ENCODE measurements at places on chromosomes 1 and 21.

GRCh38 chr1:85577419-85578320 lies 2.9 kb upstream of the CCN1 start:
- DNase-seq = no peak

DNA sequence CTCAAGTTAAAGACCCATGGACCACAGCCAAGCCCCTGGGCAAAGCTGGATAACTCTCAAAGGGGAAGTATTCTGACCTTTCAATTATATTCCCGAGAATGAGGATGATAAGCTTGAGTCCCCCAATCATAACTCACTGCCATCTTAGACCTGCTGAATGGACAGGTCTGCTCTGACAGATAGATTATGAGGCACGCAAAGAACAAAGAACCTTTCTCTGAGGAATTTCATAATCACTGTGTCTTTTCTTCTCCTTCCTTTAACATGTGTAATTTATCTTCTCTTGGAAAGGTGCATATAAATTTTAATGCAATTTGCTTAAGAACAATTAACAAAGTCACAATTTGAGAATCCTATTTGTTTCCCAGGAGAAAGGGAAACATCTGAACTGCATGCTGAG lies 22.0 kb downstream of the PIGM start:
- no peak for DNase-seq

DNA sequence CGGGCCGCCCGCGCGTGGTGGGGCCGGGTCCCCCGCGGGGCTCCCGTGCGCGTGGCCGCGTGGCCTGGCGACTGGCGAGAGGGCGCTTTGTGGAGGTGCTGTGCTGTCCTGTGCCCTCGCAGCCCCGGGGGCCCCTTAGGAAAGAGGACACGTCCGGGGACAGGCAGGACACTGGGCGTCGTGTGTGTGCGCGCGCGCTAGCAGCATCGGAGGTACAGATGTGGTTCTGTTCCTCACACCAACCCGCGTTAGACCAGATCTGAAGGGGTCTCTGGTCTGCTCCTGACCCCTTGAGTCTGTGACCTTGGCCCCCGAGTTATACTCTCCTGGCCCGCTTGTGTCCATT lies 489 bp downstream of the ACTN2 start:
- DNase-seq = no peak

DNA sequence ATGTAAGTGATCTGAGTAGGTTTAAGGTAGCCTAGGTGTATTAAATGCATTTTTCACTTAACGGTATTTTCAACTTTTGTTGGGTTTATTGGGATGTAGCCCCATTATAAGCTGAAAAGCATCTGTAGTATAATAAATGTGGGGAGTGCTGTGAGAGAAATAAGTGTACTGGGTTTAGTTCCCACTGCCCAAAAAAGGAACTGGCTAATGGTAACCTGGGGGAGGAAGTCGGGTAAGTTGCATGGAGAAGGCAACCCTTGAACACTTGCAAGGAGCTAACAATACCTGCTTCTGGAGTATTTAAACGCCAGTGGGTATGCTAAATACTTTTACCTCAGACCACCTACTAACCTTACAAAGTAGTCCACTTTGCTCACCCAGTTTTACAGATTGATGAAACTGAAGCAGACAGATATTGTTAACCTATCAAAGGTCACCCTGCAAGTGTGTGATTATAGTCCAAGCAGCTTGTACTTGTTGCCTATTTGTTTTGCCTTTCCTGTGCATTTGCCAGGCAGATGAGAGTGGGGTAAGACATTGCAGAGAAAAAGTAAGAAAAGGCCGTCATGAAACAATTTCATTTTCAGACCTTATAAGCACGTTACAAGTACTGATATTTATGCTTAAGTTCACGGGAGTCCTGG lies 7.6 kb upstream of the SHISA4 start:
- DNase-seq = no peak

DNA sequence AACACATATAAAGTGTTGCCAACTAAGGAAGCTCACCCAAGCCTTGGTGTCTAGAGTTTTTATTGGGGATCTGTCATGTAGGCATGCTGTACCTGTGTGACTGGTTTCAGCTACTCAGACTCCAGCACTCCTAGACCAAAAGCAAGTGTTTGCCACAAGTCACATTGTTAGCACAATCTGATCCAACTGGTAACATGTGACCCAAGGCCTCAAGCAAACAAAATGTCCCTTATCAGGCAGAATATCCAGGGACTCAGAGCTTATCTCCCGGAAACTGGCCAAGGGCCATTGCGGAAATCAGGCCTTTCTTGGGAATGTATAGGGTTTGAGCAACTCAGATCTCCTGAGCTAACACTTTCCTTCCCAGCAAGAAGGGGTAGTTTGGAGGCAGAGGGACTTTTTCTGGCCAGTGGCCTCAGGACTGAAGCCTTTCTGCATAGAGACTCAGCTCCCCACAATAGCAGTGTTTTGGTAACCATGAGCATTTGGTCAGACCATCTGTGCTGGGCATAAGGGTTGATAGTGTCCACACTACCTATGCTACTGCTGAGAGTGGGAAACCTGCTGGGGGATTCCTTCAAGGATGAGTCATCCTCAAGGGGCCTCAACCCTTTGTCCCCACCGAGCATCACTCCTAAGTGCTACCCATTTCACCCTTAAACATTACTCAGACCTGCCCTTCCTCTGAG lies 29.6 kb downstream of the NHLH2 start:
- DNase-seq = no peak

GRCh38 chr1:29855561-29856160 lies 619.3 kb downstream of the PTPRU start:
- no peak for DNase-seq

DNA sequence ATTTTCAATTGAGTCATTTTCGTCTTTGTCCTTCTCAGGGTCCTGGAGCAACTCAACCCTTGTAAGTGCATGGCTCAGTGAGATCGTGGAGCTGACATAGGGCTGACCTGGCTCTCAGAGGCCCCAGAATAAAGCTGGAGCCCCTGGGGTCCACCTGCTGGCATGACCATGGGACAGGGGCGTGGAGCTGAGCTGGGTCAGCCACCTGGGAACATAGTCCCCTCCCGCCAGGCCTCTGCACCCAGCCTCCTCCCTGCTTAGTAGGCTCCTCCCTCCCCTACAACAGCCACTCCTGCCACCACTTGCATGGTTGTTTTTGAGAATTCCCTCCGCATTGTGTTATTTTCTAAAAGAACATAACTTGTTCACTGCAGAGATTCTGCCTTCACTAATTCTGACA lies 3.1 kb upstream of the RIPK4 start:
- DNase-seq = no peak

- no peak for DNase-seq
Measured at GRCh38 chr21:34589511-34590282, 25.2 kb downstream of the RCAN1 start.

GRCh38 chr1:230550428-230550827 lies 91.9 kb upstream of the COG2 start:
- no peak for DNase-seq

GRCh38 chr1:37656026-37656425 lies 21.3 kb upstream of the RSPO1 start:
- DNase-seq = no peak

DNA sequence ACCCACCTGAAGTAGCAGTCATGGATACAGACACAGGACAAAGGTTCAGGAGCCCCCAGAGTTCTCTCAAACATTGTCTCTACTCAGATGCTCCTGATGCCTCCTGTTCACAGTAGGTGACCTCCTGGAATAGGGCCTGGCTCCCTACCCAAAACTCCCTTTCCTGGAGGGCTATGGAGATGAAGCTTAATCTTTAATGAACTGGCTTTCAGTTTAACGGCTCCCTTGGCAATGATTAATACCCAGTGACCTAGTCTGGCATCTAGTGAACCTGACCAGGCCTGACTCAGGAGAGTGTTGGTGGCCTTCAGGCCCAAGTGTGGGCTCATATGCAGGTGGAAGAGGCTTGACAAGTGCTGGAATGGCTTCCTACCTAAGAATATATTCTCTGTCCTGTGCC lies 65.2 kb upstream of the TRABD2B start:
- DNase-seq = no peak

GRCh38 chr1:103937763-103938357 lies 188.2 kb downstream of the AMY1C start:
- DNase-seq = no peak

- no peak for DNase-seq
Measured at GRCh38 chr1:179241530-179242097, 12.1 kb upstream of the ABL2 start.

DNA sequence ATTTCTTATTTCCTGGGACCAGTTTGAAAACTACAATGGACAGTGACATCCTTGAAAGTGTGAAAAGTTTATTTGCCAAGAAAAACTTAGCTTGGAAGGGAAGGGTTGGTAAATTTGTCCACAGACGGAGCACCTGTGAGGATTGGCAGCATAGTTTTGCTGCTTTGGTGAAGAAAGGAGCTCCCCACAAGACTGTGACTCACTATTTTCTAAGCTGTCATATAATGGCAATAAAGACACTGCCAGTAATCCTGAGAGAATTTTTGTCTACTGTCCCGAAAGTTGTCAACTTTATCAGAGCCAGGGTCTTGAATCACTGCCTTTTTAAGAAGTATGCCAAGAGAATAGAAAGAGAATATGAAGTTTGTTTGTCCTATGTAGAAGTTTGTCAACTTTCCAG lies 230.8 kb downstream of the NEGR1 start:
- no peak for DNase-seq

DNA sequence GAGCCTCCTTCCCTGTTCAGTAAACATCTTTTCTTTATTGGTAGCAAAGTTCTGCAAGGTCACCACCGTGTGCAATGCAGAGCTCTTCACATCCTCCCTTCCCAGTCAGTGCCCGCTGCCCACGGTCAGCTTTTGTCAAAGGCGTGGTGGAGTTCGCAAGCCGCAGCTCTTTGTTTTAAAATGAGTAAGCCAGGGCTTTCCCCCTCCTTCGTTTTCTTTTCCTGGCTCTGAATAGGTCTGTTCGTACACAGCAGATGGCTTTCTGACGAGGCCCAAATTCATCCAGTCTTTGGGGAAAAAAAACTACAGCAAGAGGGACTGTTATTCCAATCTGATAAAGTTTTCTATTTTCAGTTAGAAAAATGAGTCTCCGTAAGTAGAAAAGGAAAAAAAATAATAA lies 153.2 kb downstream of the LRIG2 start:
- DNase-seq = no peak

DNA sequence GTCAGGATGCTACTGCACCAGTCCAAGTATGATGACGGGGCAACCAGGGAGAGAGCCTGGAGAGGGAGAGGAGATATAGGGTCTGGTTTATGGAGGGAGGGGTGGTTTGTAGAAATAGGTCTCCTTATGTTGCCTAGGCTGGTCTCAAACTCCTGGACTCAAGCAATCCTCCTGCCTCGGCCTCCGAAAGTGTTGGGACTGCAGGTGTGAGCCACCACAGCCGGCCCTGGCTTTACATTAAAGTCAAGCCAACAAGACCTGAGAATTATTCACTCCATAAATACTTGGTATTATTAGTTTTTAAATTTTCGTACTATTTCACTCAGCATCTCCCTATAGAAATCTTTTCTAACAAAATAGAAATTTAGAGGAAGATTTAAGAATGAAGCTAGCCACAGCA lies 86.8 kb downstream of the MATN1 start:
- no peak for DNase-seq

- DNase-seq = no peak
Measured at GRCh38 chr1:58722414-58722813, 22.6 kb upstream of the MYSM1 start.

DNA sequence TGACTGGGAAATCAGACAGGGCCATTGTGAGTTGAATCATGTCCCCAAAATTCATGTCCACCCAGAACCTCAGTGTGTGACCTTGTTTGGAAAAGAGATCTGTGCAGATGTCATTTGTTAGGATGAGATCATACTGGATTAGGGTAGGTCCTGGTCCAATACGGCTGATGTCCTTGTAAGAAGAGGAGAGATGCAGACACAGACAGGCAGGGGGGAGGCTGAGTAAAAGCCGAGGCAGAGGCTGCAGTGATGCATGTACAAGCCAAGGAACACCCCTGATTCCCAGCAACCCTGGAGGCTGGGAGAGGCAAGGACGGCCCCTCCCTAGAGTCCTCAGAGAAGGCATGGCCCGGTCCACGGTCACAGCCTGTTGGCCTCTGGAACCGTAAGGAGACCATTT lies 15.9 kb upstream of the NPPB start:
- DNase-seq = no peak

GRCh38 chr1:163922743-163923201 lies 601.0 kb downstream of the NUF2 start:
- no peak for DNase-seq

GRCh38 chr1:178620584-178621475 lies 104.2 kb upstream of the RALGPS2 start:
- DNase-seq = no peak

DNA sequence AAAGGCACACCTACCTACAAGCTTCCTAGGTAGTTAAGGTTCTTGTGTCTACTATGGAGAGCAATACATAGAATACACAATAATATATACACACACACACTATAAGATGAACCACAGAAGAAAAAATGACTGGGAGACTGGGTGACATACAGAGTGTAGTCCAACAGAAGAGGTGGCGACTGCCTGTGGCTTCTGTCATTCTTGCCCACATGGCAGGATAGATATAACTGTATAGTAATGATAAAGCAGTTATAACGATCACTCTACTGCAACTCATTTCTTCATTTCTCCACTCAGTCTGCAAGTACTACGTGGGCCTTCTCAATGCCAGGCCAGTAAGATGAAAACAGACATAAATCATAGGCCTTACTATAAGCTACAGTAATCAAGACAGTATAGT lies 113.8 kb upstream of the EDN2 start:
- DNase-seq = no peak

GRCh38 chr1:73626326-73626725 lies 571.6 kb downstream of the LRRIQ3 start:
- DNase-seq = no peak

DNA sequence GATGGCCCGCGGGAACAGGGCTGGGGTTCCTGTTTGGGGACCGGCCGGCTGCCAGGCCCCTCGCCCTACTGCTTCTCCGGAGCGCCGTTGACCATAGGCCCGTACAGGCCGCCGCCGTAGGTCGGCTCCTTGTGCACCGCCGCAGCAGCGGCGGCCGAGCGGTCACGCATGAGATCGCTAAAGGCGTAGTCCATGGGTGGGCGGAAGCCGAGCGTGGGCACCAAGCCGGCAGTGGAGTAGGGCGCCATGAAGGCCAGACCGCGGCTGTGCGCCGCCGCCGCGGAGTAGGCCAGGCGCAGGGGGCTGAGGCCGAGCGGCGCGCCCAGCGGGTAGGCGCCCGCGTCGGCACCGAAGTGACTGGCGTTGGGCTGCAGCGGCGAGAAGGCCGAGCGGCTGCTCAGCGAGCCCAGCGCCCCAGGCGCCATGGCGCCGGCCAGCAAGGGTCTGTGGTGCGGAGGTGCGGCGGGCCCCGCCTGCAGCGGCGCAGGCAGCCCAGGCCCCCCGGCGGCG lies 4.6 kb downstream of the DMRTA2 start:
- no peak for DNase-seq

GRCh38 chr1:206451134-206451686 lies 19.1 kb upstream of the IKBKE start:
- no peak for DNase-seq

DNA sequence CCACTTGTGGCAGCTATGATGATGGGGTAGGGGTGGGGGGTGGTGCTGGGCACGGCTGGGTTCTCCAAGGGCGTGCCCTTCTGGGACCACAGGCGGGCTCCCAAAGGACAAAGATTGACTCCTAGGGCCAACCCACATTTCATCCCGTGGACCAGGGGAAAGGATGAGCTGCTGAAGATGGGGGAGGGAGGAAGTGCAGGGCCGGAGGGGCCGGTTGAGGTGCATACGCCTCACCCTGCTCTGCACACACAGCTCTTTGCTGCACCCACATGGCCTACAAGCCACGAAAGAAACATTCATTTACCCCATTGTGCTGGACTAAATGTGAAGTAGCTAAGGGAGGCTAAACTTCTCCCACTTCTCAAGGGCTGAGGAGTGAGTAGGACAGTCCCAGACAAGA lies 34.2 kb upstream of the GNPAT start:
- DNase-seq = no peak

- DNase-seq = no peak
Measured at GRCh38 chr1:117622726-117623125, 16.9 kb downstream of the TENT5C start.

Measured in CD4-positive, alpha-beta T cell treated with Interleukin-15 for 4 hours (primary cell).